ENCODE measurements at places on chromosomes 3 and 15. TPM values are rescaled to one million over a fixed set of nuclear protein-coding genes. Genes with fewer than 3 reads are reported as not detected.

CLDN11 gene
- 50.3 TPM for total RNA-seq

PRR20G gene
- total RNA-seq = not detected

GRM2 gene
- total RNA-seq = not detected

LRRC34 gene
- total RNA-seq = 2.2 TPM

NR2E3 gene
- under 0.01 TPM for total RNA-seq

NOX5 gene
- 0.36 TPM for total RNA-seq

TIMP4 gene
- 2.4 TPM for total RNA-seq

OR4M2 gene
- total RNA-seq = not detected

PLEKHO2 gene
- total RNA-seq = 38.3 TPM

OR5AC2 gene
- total RNA-seq = not detected

KLHL40 gene
- total RNA-seq = not detected

UBA7 gene
- 81.3 TPM for total RNA-seq

TNNC1 gene
- 0.36 TPM for total RNA-seq

FSTL1 gene
- 2,074 TPM for total RNA-seq

C3orf85 gene
- total RNA-seq = not detected

EPHB3 gene
- total RNA-seq = 4.1 TPM
